ENCODE measurements at places on chromosomes 5 and 9.

GRCh38 chr5:115389799-115390382 is 93.4 kb upstream of the CCDC112 start:
- DNase-seq, result no peak

- no peak for DNase-seq
Measured at GRCh38 chr5:142287973-142288313, 36.9 kb downstream of the SPRY4 start.

- DNase-seq, result no peak
Measured at GRCh38 chr5:154543380-154543779, 65.4 kb upstream of the HAND1 start.

DNA sequence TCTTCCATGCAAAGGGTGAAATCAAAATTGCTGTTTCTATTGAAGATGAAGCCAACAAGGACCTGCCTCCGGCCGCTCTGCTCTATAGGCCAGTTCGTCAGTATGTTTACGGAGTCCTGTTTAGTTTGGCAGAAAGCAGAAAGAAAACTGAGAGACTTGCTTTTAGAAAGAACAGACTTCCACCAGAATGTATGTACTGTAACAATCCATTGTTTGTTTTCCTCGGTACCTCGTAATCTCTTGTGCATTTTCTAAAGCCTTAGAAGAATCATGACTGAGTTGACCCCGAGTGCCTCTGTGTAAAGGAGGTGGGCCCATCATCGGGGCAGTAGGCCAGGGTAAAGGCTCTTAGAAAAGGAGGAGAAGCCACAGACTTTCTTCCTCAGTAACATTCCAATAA is 44.2 kb upstream of the PHF2 start:
- no peak for DNase-seq

DNA sequence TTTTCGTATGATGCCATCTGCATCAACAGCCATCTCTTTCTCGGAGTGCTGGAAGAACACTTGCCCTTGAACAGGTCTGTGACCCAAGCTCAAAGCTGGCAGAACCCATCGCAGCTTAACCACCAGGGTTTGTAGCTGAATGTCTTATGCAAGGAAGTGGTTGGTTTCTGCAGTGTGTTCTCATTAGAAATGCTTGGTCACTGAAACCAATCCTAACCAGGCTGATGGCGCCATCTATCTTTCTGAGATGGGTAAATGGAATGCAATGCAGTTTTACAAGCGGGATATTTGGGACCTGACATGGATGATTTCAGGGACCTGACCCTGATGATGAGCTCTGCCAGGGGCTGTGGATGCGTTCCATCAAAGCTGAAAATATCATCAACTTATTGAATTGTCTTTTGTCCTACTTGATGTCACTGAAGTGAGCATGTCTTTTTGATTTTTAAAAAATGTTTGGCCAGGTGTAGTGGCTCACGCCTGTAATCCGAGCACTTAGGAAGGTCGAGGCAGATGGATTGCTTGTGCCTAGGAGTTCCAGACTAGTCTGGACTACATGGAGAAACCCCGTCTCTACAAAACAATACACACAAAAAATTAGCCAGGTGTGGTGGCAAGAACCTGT is 28.7 kb downstream of the DMRT3 start:
- no peak for DNase-seq

GRCh38 chr5:175257128-175257846 is 186.7 kb downstream of the DRD1 start:
- DNase-seq, result no peak

DNA sequence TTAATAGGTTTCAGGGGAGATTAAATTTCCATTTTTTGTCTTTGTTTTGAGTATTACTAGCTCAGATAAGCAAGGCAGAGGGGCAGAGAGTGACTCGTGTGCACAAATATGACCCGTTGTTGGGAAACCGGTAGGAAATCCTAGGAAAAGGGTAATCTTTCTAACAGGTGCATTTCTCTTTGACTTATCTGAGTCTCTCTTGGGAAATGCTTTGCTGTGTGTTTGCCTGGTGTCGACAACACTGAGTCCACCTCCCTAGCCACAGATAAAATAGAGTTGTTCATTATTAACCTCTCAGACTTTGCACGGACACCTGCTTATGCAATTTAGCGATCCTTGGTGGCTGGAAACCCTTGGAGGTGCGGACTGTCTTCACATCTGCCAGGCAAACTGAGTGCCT is 164.2 kb downstream of the FGF1 start:
- DNase-seq, result no peak

All from stimulated activated CD4-positive, alpha-beta T cell treated with anti-CD3 and anti-CD28 coated beads, Interleukin-15, amount 100 ng/mL, for 1 hour (primary cell).